ENCODE measurements at places on chromosomes 7 and 10. TPM values are rescaled to one million over a fixed set of nuclear protein-coding genes. Genes with fewer than 3 reads are reported as not detected.

DNA sequence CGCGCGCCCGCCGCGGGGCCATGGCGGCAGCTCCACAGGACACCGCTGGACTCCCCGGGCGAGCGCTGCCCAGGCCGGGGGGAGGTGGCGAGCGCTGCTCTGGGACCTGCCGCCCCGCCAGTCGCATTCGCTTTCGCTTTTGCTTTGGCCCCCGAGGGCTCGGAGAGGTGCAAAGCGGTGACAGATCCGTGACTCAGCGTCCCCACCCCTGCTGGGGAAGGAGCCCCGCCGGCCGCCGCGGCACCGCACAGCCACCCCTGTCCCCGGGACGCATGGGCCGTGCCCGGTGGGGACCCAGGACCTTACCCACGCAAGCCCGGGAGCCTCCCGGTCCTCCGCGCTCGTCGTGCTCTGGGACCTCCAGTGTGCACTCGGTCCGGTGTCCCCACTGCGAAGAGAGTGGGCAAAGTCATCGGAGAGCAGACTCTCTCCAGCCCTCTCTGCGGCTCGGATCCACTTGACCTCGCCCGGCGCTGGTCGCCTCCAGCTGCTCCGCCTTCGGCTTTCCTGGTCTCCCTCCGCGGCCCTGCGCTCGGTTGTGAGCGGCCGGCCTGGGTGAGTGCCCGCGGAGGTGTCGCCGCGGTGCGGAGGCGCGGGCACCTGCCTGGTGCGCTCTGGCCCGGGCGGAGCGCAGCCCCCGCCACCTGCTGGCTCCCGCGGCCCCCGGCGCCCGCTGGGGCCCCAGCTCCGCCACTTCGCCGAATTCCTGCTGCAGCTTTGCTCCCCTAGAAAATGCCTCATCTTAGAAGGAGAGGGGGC lies at the start of gene IL15RA:
IL15RA (minus strand) TSS at position 73 of the 759 bp plus-strand sequence; CDS start at position 22, 51 bp downstream.
- no peak for DNase-seq

GRCh38 chr10:93813507-93814465 lies 56.0 kb downstream of the LGI1 start:
- no peak for DNase-seq

Gene LRRD1
- 0.29 TPM for total RNA-seq

Gene SFRP5
- 1.0 TPM for total RNA-seq

DNA sequence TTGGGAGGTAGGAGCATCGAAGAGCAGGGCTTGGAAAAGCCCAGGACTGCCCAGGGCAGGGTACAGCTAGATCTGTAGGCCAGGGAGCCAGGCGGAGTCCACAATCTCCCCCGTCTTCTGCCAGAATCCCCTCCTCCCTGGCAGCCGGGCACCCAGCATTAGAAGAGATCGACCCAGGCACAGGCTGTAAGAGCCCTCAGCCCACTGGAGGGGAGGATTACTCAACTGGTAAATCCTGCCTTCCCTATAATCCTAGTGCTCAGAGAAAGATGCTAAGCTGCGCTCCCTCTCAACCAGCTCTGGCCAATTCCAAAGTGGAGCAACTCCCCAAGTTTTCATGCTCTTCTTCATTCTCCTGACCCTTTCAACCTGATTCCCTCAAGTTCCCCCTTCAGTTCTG lies 3.2 kb downstream of the SPOCK2 start:
- DNase-seq: no peak

Measured in suprapubic skin (tissue), 4 donors.